ENCODE measurements at places on chromosomes 2 and 18. TPM values are rescaled to one million over a fixed set of nuclear protein-coding genes. Genes with fewer than 3 reads are reported as not detected.

DNA sequence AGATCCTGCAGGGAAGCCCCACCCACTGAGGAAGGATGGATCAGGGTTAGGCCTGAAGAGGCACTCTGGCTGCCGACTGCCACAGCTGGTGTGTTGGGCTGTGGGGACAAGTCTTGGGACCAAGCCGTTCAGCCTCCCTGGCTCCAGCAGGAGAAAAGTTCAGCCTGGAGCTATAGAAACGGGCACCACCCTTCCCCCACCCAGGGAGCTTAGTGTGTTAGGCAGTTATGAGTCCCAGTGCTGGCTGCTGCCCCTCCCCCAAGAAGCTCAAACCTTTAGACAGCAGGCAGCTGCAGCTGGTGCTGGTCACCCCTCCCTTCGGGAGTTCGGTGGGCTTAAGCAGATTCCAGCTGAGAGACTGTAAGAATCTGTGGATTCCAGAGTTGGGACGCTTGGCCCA is 447.1 kb upstream of the HS6ST1 start:
- no peak for DNase-seq

The ALPP gene
- total RNA-seq: not detected

DNA sequence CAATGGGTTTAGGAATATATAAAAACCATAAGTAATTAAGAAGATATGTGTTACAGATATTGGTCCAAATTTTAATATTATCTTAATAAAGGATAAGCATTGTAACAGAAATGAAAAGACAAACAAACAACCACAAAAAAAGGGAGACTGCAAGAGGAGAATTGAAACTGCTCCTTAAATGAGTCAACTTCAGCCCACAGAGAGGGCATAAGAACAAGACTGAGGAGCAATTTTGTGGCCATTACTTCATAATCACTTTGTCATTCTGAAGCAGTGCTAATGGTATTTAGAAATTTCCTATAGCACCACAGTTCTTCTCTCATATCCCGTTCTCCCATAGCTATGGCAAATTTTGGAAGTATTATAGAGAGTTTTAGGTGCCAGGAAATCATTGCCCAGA is 193.2 kb upstream of the HNMT start:
- DNase-seq: no peak

- DNase-seq: no peak
Observed at GRCh38 chr2:216296856-216297255, 75.4 kb downstream of the MARCHF4 start.

DNA sequence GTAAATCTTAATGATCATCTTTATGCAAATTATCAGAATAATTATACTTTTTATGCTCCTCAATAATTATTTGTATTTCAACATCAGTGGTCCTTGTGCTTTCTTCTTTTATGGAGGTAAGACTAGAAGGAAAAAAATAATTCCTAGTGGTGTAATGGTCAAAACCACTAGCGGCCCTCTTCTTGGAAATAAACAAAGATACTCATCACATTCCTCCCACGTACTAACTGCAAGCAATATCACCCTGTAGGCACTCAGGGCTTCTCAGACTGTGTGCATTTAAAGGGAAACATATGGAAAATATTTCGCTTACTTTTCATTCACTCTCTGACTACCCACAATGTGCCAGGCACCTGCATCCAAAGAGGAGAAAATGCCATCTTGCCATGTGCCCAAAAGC is 263.7 kb downstream of the DOK6 start:
- DNase-seq: no peak

GRCh38 chr2:10305254-10305635 is 2.5 kb downstream of the HPCAL1 start:
- no peak for DNase-seq

The APCDD1 gene
- 24.9 TPM for total RNA-seq

- no peak for DNase-seq
Observed at GRCh38 chr2:109046925-109047508, 58.0 kb upstream of the EDAR start.

The SIX3 gene
- total RNA-seq: not detected

The FOXI3 gene
- total RNA-seq: not detected

The FKBP1B gene
- total RNA-seq: 3.2 TPM

DNA sequence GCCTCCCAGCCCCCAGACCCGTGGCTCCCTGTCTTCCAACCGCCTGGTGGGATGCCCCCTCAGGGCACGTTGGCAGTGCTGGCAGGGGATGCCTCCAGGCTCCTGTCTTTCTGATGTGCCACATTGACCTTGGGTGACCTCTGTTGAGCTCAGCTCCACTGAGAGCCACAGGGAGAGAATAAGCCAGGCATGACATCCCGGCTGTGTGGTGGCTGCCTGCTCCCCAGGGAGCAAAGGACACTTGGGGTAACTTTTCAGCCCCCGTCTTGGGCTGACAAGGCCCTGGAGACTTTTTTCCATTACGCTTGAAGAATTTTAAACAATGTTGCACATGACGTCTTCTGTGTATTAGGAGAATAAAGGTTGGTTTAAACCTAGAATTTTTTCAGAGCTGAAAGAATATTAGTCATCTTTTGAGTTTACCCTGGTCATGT is 246.0 kb downstream of the TSN start:
- DNase-seq: no peak

DNA sequence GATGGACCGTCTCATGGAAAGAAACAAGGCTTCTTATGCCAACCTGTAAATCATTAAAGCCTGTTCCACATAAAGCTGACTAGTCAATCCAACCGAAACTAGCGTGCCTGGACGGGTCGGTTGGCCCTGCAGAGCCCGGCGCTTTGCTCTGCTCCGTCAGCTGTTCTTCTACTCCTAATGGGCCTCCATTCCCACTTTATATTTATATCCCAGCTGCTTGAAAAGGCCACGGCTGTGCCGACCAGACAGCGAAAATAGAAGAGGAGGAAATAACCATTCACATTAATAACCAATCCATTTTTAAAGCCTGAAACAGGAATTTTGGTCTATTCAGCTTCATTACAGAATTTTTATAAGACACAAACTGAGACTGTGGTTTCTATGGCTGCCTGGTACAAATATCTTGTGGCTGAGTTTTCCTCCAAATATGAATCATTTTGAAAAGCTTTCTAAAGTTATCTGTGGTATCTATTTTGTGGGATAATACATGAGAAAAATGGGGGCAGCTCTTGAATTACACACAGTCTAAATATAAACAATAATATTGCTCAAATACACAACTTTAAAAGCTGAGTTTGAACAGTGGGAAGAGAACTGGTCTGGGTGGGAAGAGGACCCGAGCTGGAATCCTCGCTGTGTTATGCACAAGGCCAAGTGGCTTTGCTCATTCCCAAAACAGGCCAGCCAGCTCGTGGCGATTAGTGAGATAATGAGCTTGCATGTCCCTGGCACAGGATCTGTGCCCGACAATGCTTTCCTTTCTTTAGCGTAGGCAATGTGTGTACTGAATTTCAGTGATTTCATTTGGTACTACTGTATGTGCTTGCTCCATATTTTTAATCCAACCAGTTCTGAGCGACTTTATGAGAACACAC is 10.5 kb upstream of the FAM124B start:
- DNase-seq: no peak

DNA sequence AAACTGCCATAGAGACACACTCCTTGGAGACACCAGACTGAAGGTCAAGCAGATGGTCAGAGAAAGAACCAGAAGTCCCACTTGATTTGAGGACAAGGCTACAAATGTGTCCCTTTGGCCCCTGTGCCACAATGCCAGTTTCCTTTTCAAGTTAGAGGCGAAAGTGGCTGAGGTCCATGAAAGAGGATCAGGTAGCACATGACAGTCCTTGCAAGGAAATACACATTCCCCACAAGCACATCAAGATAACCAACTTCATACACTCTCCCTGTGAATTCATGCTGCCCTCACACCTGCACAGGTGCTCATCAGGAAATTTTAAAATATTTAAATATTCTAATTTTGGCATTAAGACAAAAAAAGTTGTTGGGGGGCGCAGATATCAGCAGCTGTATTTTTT is 218.6 kb downstream of the TCF4 start:
- no peak for DNase-seq

The ASB18 gene
- 3.8 TPM for total RNA-seq

DNA sequence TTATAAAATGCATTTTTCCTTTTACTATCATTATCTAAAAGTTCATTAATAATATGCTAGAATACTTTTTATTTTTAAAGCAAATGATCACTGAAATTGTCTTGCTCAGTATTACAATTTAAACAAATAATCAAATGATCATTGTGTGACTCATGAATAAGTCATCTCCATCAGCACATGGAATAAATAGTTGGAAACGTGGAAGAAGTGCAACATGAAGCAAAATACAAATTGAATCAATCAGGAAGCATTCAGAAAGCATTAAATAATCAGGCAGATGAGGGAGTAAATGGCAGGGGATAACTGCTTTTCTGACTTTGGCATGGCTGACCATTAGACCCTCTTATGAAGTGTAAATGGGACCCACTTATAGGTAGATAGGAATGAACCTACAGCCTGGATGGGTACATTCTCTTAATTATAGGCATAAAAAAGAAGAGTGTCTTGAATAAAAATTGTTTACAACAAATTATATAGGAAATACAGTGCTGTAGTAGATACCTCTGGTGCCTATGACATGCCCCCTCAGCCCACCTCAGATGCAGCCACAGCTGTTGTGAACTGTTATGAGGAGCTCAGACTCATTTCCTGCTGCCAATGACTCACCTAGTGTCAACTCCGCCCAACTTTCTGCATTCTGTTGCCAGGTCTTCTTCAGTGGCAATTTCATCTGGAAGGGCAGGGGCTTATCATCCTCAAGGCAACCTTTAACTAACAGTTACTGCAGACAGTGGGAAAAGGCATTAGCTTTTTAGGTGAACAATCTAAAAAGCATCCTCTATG is 936.0 kb downstream of the TRIB2 start:
- no peak for DNase-seq

- DNase-seq: no peak
Observed at GRCh38 chr2:38203446-38203810, 127.5 kb upstream of the CYP1B1 start.

The UGT1A8 gene
- not detected for total RNA-seq

GRCh38 chr2:142545036-142545435 is 332.4 kb upstream of the KYNU start:
- DNase-seq: no peak

The CTIF gene
- total RNA-seq: 59.9 TPM

DNA sequence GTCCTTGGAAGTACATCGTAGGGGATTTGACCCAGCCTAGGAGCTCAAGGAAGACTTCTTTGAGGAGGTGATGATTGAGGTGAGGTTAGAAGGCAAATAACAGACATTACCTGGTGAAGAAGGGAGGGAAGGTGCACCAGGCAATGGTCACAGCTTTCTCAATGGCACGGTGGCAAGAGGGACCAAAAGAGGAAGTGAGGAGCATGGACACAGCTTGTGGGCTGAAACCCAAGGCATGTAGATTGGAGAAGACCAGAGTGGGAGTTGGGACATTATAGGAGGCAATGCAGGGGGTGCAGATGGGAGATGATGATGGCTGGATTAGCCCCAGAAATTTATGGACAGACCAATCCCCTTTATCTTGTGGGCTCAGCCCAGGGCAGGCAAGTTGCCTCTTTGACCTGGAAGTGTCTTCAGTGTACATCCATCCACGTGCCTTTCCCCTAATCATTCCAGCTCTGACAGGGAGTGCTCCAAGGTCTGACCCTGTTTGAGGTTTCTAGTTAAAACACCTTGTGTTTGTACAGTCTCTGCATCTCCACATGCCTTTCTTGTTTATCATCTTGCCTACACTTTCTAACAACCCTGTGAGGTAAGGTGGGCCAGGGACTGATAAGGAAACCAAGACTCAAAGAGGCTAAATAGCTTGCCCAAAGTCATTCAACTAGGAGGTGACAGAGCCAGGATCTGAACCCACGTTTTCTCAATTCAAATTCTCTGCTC is 59.1 kb downstream of the NRP2 start:
- no peak for DNase-seq

DNA sequence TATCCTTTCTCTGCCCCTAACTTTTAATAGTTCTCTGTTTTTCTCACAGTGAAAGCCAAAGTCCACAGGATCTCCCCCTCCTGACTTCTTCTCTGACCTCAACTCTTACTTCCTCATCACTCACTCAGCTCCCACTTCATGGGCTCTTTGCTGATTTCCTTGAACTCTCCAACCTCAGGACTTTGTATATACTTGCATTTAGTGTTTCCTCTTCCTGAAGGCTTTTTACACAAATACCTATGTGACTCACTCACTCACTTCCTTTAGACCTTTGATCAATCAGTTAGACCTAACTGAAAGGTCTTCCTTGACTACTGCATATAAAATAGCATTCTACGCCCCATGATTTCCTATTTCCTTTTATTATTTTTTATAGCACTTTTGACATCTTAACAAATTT is 233.1 kb upstream of the MEX3C start:
- no peak for DNase-seq

DNA sequence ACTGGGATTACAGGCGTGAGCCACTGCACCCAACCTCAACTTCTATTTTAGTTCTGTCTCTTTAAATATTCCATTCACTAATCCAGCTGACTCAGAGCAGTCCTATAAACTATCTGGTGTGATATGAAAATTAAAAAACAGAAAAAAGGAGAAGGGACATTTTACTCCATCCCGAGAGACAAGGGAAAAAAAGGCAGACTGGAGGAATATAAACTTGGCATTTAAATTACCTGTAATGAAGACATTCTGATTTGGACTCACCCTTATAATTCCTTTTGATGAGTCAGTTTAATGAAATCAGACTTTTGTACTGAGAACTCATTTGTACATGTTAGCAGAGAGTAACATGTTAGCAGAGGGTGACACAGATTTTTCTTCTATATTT is 74.8 kb upstream of the RIOK3 start:
- no peak for DNase-seq

DNA sequence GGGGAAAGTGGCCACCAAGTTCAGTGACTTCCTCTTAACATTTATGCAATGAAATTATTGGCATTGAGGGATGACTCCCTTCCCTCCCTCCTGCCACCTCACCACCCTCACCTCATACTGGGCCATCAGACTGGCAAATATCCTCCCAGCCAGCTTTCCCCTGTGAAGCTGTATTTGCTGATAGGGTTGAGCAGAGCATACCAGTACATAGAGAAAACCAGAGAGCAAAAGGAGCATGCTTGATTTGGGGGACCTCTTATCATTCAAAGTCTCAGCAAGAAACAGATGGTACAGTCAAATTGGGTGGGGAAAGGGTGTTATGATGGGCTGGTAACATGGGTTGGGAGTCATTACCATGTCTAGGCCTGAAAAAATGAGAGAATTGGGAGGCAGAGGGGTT is 19.1 kb upstream of the B3GNT2 start:
- DNase-seq: no peak

The SP140 gene
- 0.47 TPM for total RNA-seq

DNA sequence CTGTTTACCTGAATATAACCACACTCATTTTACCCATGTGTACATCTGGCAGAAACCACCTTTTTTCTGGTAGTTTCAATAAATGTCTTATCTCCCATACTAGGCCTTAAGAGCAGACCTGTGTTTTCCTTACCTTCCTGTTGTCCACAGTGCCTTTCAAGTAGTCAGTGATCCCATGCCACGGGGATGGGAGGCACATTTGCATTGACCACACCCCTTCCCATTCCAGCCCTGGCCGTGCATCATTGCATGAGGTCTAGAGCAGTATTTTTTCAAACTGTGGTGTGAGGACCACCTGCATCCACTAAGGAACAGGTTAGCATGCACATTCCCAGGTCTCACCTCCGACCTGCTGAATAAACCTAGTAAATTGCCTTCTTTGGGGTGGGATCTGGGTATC is 165.2 kb upstream of the FOSL2 start:
- DNase-seq: no peak

The ALPI gene
- total RNA-seq: not detected

GRCh38 chr18:8966821-8967220 is 135.7 kb upstream of the NDUFV2 start:
- DNase-seq: no peak

The SERPINB3 gene
- not detected for total RNA-seq

- DNase-seq: no peak
Observed at GRCh38 chr2:159728629-159729028, 16.3 kb downstream of the MARCHF7 start.
